Stimulated activated CD4-positive, alpha-beta T cell treated with anti-CD3 and anti-CD28 coated beads, Interleukin-1b, Interleukin-23, amount 100 ng/mL, for 48 hours (primary cell): ENCODE measurements at places on chromosomes 12 and 14.
A peak's percentile ranks its signal among the peaks of the same experiment; 100 is the strongest.

GRCh38 chr12:10941916-10942607 lies 3.0 kb upstream of the TAS2R14 start:
- no peak for DNase-seq

GRCh38 chr12:94261119-94261518 lies 112.7 kb downstream of the PLXNC1 start:
- no peak for DNase-seq

- DNase-seq, result peak; percentile 65
These were observed 66.7 kb downstream of the RESF1 start for GRCh38 chr12:32025906-32026305.

GRCh38 chr12:27973487-27973890 lies 956 bp upstream of the PTHLH start:
- no peak for DNase-seq

DNA sequence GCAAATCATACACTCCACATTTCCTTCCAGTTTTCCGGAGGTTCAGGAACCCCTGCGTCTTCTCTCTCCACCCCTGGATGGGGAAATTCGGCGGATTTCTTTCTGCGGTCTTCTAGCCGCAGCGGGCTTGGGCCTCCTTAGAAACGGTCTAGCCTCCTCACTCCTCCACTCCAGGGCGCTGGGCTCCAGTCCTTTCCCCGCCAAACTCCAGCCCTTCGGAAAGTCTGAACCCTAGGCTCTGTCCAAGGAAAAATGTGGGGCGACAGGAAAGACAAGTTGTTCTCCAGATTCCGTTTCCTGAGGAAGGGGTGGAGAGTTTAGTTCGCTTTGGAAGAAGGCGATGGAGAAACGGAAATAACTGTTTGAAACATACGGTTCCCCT lies 1.4 kb upstream of the HOXC10 start:
- no peak for DNase-seq

DNA sequence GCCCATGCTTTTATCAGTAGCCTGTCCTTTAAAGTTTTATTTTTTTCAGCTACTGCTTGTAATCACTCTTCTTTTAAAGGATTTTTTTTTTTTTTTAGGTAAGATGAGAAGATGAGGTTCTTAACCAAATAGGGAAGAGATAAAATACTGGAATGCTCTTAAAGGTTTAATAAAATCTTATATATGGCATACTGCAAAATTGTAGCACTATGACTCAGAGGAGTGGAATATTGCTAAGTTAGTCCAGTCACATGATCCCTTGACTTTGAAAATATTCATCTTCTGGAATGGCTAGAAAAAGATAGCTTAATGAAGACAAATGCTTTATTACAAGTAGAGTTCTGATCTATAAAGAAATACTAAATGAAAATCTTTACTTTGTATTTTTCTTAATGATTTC lies 116.6 kb downstream of the NAV3 start:
- no peak for DNase-seq

GRCh38 chr12:105978686-105979085 lies 160.1 kb downstream of the NUAK1 start:
- no peak for DNase-seq

DNA sequence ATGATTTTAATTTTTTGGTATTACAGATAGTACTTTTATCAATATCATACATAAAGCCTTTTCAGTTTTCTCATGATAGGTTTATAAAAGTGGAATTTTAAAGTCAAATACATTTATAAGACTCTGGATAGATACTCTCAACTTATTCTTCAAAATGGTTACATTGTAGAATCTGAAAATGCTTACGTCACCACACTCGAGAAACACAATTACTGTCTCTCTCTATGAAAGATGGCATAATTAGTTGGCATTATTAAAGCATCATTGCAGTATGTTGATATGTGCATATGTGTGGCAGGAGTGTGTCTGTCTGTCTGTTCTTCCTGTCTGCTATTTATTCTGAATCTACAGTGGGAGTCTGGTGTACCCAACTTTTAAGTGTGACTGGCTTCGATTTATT lies 397.1 kb downstream of the SNAPC1 start:
- DNase-seq, result no peak

DNA sequence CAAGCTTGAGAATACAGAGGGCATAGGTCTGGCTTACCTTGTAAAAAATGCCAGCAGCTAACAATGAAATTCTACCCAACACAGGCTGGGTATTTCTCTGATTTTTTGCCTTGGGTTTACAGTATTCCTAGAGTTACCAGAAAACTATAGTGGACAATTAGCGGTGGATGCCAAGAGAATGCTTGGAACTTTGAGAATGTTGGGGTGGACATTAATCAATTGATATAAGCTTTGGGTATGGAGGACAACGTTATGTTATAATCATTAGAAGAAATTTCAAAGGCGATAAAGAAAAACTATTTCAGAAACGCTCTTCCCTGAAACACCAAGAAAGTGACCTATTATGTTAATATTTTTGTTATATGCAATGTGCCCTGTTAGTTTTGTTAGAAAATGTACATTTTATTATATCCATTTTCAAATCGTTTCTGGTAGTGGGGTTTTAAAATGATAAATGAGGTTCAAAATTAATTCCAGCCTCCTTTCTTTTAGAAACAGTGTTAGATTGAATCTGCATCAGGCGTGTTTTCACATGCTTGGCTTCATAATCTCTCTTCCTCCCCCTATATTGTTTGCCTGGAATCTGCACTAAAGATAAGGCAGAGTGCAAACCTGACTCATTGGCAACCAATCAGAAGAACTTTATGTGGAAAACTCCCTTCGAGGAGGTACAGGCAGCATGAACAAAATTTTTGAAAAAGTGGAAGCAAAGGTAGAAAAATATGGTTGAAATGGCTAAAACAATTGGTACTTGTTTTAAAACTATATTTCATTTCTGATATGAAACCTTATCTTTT lies 1.4 kb upstream of the PTPRQ start:
- no peak for DNase-seq

GRCh38 chr14:35509846-35510245 lies 24.1 kb upstream of the INSM2 start:
- no peak for DNase-seq

DNA sequence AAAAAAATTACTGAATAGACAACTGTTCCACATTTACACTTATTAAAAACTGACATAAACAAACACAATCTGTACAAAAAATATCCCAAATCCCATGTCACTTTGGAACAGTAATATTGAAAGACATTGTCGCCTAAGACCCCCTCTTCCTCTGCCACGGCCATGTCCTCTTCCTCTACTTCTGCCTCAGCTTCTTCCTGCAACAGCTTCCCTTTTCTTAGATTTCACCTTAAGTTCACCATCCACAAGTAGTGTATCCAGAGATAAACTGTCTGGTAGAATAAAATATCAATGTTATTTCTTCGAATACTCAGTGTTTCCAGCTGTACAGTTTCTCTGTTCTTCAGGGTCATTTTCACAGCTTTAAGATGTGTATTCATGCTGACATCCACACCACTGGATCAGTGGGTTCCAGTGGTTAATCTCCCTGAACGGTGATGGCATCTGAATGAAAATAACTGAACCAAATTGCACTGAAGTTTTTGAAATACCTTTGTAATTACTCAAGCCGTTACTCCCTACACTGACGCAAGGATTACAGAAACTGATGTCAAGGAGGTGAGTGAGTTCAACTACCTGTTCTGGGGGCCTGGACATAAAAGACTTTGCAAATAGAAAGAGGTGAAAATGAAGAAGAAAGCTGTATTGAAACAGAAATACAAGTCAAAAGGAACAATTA lies 208.5 kb downstream of the C12orf50 start:
- no peak for DNase-seq

DNA sequence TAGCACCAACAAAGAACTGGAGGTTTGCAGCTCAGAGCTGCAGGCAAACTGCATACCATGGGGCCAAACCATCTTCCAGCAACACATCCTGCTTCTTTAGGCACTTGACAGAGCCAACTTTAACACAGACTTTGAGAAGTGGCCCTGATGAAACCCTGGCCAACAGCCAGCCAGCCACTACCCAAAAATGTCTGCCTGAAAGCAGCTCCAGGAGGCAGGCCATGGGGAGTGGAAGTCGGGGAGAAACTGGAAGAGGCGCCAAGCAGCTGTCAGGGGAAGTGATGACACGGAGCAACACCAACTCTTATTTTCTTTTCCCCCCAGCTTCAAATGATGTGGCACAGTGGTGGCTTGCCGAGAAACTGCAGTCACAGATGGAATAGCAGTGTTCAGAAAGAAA lies 110.9 kb upstream of the PLXNC1 start:
- no peak for DNase-seq

GRCh38 chr14:63499701-63500250 lies 43.4 kb downstream of the PPP2R5E start:
- no peak for DNase-seq

DNA sequence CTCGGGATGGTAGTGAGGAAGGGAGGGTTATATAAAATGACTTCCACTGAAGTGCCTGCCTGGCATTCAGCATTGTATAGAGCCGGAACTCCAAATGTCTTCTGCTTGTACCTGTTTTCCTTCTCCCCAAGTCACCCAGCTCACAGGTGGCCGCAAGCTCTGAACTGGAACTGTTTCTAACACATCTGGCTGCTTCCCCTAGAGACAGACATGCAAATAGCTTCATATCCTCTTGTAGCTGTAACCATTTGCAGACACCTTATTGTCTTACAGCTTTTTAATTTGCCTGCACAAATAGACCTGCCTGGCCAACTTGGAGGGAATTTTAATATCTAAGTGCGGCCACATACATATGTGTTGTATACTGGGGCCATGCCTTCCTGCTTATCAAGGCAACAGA lies 126.0 kb downstream of the CHST11 start:
- no peak for DNase-seq

GRCh38 chr14:29222671-29223268 lies 456.2 kb downstream of the FOXG1 start:
- no peak for DNase-seq

DNA sequence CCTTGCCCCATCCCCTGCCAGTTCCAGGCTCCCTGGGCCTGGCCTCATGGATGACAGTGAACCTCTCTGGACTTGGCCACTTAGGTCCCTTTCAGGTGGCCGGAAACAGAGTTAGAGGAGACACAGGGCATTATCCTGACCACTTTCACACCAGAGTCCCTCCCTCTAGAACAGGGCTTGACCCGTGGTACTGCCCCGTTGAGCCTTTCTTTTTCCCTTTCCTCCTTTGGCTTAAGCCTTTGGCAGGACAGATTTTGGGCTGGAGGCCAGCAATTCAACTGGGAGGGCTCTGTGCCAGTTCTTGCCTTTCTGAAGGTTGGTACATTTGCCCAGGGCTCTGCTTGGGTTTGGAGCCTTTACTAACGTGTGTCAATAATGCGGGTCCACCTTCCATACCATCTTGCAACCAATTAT lies 22.8 kb downstream of the TPCN1 start:
- no peak for DNase-seq

DNA sequence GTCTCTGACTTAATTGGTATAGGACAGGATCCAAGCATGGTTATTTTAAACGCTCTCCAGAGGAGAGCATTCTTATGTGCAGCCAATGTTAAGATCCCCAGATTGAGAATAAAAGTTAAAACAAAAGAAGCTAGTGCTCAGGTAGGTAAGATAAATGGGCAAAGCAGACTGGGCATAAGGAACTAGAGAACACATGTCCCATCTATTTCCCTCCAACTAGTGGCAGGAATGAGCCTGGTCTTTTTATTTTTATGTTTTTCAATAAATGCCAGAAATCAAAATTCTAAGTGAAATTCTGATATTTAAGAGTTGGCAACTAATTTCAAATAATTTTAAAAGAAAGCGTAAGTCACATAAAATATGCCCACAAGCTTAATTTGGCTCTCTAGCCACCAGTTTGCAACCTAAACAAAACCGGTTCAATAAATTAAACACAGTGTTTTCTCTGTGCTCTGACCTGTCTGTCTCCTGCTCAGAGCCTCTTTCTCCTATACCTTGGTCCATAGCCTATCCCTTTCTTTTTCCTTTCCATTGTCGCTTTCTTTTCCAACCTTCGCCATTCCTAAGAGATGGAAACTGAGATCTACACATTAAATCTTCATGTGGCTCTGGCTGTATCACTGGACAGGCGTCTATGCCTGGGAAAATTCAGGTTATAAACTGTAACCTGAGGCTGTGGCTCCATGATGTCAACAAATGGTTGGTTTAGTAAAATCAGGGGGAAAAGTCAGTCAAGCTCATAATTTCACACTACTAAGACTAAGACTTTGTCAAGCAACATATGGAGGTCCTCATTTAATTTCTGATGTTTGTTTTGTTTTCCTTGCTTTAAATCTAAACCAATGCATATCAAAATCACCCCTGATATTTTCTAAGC lies 5.5 kb downstream of the SLC38A1 start:
- DNase-seq, result no peak

DNA sequence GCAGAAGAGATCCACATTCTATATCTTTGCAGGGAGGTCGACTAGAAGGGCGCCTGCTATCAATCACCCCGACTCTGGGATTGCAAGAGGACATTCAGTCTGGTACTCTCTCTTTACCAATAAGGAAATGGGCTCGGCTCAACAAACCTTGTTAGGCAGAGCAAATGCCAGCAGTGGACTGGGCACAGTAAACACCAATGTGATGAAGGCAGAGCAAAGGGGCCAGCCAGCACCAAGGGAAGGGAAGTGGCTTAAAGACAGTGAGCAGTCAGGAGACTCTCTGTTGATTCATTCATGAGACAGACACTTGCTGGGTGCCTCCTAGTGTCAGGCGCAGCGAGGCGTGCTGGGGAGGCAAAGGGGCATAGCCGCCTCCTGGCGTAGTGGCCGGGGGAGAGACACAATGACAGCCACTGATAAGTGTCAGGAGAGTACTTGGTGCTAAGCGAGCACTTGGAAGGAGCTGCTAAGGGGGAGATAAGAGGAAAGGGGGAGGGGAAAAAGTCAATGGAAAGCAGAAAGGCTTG lies 34.1 kb downstream of the TMCC3 start:
- DNase-seq, result no peak

- DNase-seq, result no peak
These were observed 66.5 kb downstream of the BHLHE41 start for GRCh38 chr12:26058308-26058707.

DNA sequence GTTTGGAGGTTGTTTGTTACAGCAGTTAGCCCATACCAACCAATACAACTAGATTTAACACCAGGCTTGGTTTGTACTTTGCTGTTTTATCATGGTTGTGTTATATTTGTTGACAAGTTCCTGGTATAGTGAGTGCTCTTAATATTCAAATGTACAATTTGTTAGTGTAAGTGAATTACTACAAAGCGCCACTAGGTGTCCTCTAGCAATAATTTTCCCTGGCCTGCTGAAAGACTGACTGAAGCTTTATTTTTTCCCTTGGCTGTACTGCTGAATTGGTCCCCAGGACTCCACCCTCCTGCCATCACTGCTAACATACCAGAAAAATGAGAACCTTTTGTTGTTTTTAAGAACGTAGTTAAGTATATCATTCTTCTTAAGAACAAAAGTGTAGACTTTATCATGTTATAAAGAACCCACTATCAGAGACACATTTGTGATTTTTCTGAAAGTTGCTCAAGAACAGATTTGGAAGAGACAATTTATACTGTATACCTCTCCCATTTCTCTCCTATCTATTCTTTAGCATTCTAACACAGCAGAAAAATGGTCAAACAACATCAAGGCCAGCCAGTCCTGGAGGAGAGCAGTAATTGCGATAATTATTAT lies 75.3 kb upstream of the FAR2 start:
- DNase-seq, result no peak

DNA sequence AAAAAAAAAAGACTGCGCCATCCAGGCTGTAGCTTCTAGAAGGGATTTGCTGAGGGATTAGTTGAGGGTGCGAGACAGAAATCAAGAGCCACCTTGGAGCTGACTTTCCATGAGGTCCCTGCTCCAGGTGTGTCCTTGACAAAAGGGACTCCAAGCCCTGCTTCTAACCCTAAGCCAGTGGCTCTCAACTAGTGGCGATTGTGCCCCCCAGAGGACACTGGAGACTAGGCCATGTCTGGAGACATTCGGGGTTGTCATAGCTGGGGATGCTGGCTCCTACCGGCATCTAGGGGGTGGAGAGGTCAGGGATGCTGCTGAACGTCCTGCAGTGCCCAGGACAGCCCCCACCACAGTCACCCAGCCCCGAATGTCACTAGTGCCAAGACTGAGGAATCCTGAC lies 40.6 kb downstream of the SPRING1 start:
- no peak for DNase-seq
